ENCODE measurements at places on chromosomes 12 and 14.

DNA sequence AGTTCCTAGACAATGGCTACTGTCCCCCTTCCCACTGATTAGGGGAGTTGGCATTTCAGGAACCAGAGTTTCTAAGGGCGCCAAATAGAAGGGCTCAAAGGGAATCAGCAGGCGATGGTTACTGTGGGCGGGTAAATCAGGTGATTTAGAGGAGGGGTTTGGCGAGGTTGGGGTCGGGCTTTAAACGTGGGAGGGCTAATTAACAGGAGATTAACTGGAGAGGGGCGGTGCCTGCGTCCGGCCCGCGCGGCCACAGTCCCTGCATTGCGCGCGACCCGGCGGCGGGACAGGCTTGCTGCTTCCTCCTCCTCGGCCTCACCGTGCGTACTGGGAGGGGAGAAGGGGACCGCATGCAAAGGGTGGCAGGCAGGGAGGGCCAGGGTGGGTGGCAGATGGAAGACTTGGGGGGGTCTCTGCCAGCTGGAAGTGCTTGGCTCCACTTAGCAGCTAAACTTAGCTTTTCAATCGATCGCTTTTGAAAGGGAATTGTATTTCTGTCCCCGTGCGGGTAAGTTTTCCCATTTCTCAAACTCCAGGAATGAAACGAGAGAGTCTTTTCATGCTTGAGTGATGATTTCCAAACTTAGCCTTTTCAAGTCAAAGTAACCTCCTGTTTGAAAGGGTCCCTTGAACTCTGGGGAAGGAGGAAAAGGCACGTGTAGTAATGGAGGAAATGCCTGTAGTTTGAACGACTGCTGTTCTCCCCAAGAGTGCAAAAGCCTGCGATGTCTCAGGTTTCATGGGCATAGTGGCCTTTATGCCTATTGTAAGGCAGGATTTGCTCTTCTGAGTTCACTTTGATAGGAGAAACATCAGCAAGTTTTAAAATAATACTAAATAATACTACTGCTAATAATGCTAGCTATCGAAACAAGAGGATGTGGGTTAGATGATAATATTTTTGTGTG is at the start of gene MGST1:
Gene MGST1 (plus strand): TSS at position 255 of the 908 bp plus-strand sequence. CDS start 6,608 bp downstream, outside the sequence.
- DNase-seq = no peak

DNA sequence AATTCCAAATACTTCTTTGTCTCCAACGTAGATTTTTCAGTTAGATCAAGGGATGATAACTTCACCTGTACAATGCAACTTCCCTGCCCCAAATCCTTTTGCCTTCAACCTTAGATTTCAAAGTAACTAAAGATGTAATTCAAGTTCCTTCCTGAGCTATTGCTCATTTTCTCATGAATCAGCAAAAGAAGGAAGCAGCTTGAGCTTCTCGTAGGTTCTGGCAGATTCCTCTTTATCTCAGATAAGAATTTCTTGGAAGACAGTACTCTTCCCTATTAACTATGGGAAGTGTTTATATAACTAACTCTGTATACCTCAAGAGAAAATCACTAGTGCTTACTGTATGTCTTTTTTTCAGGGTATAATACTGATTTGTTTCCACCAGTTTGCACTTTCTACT is 203.8 kb downstream of the RASSF9 start:
- DNase-seq = no peak

DNA sequence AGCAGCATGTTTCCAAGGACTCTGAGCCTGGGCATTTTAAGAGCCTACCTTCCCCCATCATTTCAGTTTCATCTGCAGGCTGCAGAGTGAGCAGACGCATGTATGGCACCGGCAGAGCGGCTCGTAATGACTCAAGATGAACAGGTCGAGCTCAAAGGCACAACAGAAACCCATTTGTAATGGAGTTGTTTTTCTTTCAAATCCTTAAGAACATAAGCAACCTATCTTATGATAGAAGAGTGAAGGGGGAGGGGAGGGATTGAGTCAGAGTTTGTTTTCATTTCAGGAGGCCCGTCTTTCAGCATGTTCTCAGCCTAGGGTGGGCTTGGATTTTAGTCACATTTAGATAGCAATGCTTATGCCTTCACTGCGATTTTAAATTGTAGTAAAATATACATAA is 54.9 kb upstream of the CISTR start:
- no peak for DNase-seq

- DNase-seq = no peak
Measured at GRCh38 chr12:97503073-97503855, 40.7 kb downstream of the RMST start.

GRCh38 chr12:94265966-94266745 is 117.8 kb downstream of the PLXNC1 start:
- no peak for DNase-seq
